PC-9 (cell line): ENCODE measurements at places on chromosomes 16 and 17. TPM values are rescaled to one million over a fixed set of nuclear protein-coding genes. Genes with fewer than 3 reads are reported as not detected.

The PIK3R6 gene
- not detected in 2 replicates for total RNA-seq

The SCO1 gene
- 39.6 and 59.6 TPM in 2 replicates for total RNA-seq

GRCh38 chr17:75288770-75289114 is 491 bp downstream of the SLC25A19 start:
- peaks cover 4% of the 10 kb centered on the region for H3K4me1 ChIP-seq
- H3K36me3 ChIP-seq, result no peaks in the 10 kb centered on the region
- no peaks in the 10 kb centered on the region for H3K27me3 ChIP-seq
- H3K27ac ChIP-seq, result peak overlapping the region; percentile 17; the same call in 1 of the 2 replicates
- peak overlapping the region; percentile 65 for H3K4me3 ChIP-seq

The SLC16A11 gene
- not detected in 2 replicates for total RNA-seq

DNA sequence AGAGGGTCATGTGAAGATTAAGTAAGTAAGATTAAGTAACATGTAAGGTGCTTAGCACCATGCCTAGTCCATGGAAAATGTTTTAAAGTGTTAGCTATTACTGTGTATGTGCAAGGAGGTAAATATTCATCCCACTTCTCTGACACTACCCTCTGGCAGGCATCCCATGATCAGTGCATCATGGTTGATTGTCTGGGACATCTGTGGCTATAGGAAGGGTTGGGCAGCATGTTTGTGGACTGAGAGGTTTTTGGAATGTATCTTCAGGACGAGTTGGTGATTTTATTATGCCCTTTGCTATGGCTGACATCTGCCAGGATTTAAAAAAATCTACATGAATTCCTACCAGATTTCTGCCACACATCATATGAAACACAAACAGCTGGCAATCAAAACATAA is 6.5 kb upstream of the TAOK1 start:
- H3K4me3 ChIP-seq, result no peak overlapping the region
- H3K27ac ChIP-seq, result no peak overlapping the region
- DNase-seq, result no peak
- no peaks in the 10 kb centered on the region for H3K27me3 ChIP-seq
- H3K36me3 ChIP-seq, result no peaks in the 10 kb centered on the region
- H3K4me1 ChIP-seq, result peaks cover 20% of the 10 kb centered on the region

The CD300A gene
- not detected in 2 replicates for total RNA-seq

GRCh38 chr17:19672009-19672750 is 23.6 kb downstream of the ALDH3A2 start:
- DNase-seq, result no peak
- H3K4me3 ChIP-seq, result no peak overlapping the region
- H3K27me3 ChIP-seq, result no peaks in the 10 kb centered on the region
- 0 out of 2 replicates have a peak overlapping the region, but pooled peaks have one; percentile 10 for H3K27ac ChIP-seq
- 0 out of 2 replicates have a peak, but pooled peaks cover 18% of the 10 kb centered on the region for H3K4me1 ChIP-seq
- peaks cover 66% of the 10 kb centered on the region for H3K36me3 ChIP-seq

The SLC2A4 gene
- 1.5 and 1.6 TPM in 2 replicates for total RNA-seq

The DRC7 gene
- total RNA-seq, result 0.85 and 1.7 TPM in 2 replicates

DNA sequence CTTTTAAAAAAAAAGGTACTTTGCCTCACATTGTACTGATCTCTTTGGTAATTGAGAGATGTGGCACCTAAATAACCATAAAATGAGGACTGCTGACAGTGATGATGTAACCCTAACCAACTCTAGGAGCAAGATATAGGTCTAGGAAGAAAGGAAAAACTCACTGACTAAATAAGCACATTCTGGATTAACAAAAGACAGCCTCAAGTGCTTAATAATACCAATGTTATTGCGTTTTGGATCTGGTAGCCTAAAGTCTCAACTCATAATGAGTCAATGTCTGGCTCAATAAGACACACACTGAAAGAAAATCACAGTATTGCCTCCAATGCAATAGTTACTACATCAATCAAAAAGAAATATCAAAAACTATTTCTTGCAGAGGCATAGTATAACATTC is 3.0 kb downstream of the ERN1 start:
- peaks cover 9% of the 10 kb centered on the region; the same call in 1 of the 2 replicates for H3K36me3 ChIP-seq
- no peak for DNase-seq
- no peaks in the 10 kb centered on the region for H3K27me3 ChIP-seq
- 0 out of 2 replicates have a peak overlapping the region, but pooled peaks have one; percentile 9 for H3K27ac ChIP-seq

- no peak for DNase-seq
- no peak overlapping the region for H3K4me3 ChIP-seq
- H3K36me3 ChIP-seq, result 0 out of 2 replicates have a peak, but pooled peaks cover 5% of the 10 kb centered on the region
- peak overlapping the region; percentile 70 for H3K27ac ChIP-seq
- H3K27me3 ChIP-seq, result no peaks in the 10 kb centered on the region
Observed at GRCh38 chr16:57192720-57193486, 6.8 kb downstream of the RSPRY1 start.

The KRTAP1-1 gene
- not detected in 2 replicates for total RNA-seq

- no peak for DNase-seq
- no peaks in the 10 kb centered on the region for H3K27me3 ChIP-seq
- peaks cover 9% of the 10 kb centered on the region for H3K4me1 ChIP-seq
- peak within 1 kb of the TSS; percentile 50 for H3K4me3 ChIP-seq
- no peaks in the 10 kb centered on the region for H3K36me3 ChIP-seq
Observed at GRCh38 chr17:7558544-7559319, at the start of gene TNFSF13. Gene TNFSF13 (plus strand): TSS chr17:7558750. CDS start chr17:7559040, 290 bp downstream.

DNA sequence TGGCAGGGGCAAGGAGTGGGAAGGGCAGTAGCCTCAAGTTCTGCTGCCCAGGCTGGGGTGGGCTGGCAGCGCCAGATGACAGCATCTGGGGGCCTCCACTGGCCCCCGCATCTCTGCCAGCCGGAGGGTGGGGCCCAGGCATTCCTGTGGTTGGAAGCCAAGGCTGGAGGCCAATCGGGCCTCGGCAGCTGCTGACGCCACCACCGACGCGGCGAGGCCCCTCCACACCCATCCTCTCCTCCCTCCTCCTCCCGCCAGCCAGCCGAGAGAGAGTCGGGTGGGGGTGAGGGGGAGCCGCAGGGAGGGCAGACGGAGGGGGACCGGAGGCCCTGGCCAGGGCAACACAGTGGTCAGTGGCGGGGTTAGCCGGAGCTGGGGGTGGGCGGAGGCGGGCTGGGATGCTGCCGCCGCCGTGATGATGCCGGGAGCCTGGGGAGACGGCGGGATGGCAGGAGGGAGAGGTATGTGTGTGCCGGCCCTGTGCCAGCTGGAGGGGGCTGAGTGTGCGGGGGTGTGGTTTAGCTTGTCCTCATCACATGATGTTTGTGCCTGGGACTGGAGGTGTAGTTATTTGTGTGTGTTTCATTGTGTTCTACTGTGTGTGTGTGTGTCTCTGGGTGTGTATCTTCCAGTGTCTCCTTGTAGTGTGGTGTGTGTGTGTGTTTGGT is 36.6 kb downstream of the ARHGAP23 start:
- no peak overlapping the region for H3K27ac ChIP-seq
- no peak for DNase-seq
- H3K27me3 ChIP-seq, result no peaks in the 10 kb centered on the region
- H3K4me1 ChIP-seq, result no peaks in the 10 kb centered on the region; the same call in 1 of the 2 replicates
- H3K4me3 ChIP-seq, result no peak overlapping the region
- no peaks in the 10 kb centered on the region; the same call in 1 of the 2 replicates for H3K36me3 ChIP-seq

GRCh38 chr17:30965686-30966085 is 5.2 kb upstream of the RNF135 start:
- no peak overlapping the region for H3K4me3 ChIP-seq
- no peak for DNase-seq
- no peaks in the 10 kb centered on the region for H3K36me3 ChIP-seq

DNA sequence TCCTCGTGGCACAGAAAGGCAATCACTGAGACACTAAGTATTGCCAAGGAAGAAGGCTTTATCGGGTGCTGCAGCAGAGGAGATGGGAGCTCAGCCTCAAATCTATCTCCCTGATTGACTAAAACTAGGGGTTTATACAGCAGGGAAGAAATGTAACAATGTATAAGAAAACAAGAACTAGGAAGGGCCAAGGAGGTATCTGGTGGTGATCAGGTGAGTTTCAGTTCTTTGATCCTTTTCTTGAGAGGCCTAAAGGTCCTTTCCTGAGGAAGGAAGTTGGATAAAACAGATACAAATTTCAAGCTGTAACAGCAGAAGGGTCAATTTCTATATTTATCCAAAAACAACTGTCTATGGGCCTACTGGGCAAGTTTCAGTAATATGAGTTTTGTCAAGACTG is 212.4 kb downstream of the COPRS start:
- DNase-seq, result no peak
- H3K4me1 ChIP-seq, result no peaks in the 10 kb centered on the region
- H3K27me3 ChIP-seq, result no peaks in the 10 kb centered on the region
- no peak overlapping the region for H3K4me3 ChIP-seq

The ARL17A gene
- 26.1 and 41.9 TPM in 2 replicates for total RNA-seq

GRCh38 chr16:72645538-72645937 is 402.4 kb downstream of the ZFHX3 start:
- H3K36me3 ChIP-seq, result no peaks in the 10 kb centered on the region
- H3K4me3 ChIP-seq, result no peak overlapping the region
- no peak overlapping the region for H3K27ac ChIP-seq
- H3K27me3 ChIP-seq, result no peaks in the 10 kb centered on the region
- no peak for DNase-seq

DNA sequence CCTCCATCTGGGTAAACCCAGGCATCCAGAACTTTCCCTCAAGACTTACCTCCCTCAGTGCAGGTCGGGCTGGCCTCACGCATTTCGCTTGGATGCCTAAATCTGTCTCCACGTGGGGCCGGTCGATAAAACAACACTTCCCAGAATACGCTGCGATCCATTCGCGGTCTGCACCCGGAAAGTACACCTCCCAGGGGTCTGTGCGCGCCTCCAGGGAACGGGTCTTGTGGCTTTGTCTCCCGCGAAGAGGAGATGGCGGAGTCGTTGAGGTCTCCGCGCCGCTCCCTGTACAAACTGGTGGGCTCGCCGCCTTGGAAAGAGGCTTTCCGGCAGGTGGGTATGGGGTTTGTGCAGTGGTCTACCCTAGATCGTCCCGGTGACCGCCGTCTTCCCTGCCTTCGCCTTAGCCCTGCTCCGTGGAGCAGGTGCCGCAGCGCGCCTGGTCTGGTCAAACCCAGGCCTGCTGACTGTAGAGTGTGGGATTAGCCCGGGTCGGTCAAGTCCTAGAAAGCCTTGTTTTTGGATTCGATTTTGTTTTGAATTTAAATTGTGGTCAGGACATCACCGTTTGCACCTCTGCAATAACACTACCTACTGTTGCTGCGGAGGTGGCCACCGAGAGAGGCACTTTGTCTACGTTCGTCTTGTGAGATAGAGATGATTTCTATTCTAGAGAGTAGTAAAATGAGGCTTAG is at the start of gene RPAIN:
Gene RPAIN, plus strand, starts transcription at position 224 of the 695 bp plus-strand sequence. Its CDS starts 29 bp downstream, at position 253.
- no peaks in the 10 kb centered on the region for H3K27me3 ChIP-seq
- H3K4me1 ChIP-seq, result peaks cover 47% of the 10 kb centered on the region
- H3K4me3 ChIP-seq, result peak within 1 kb of the TSS; percentile 98

The ABCC6 gene
- total RNA-seq, result 1.7 and 2.8 TPM in 2 replicates

GRCh38 chr17:3027786-3028532 is 35.4 kb downstream of the OR1D5 start:
- no peak for DNase-seq
- no peak overlapping the region for H3K4me3 ChIP-seq
- H3K27ac ChIP-seq, result no peak overlapping the region

DNA sequence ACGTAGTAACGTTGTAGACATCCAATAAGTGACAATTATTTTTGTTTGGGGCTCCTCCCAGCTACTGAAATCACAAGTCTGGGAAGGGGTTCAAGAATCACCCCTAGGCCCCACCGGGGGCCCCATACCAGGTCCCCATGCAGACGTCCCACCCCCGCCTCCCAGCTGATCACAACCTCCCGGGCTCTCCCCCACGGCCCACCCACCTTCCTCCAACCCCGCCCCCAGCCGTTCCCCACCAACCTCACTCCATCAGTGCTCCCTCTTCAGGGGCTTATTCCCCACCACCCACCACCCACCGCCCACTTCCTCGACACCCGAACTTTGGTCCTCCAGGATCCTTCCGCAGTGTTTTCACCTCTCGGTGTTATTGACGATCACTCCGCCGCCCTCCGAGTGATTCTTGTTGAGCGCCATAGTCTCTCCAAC is 240 bp downstream of the WBP2 start:
- H3K4me3 ChIP-seq, result peak overlapping the region; percentile 74
- peak overlapping the region; percentile 79 for H3K27ac ChIP-seq
- peaks cover 23% of the 10 kb centered on the region for H3K4me1 ChIP-seq
- no peak for DNase-seq
- H3K36me3 ChIP-seq, result peaks cover 11% of the 10 kb centered on the region

GRCh38 chr16:31273676-31274075 is 13.9 kb downstream of the ITGAM start:
- H3K4me3 ChIP-seq, result no peak overlapping the region
- no peak for DNase-seq
- no peak overlapping the region for H3K27ac ChIP-seq
- no peaks in the 10 kb centered on the region for H3K36me3 ChIP-seq

The KRT25 gene
- not detected in 2 replicates for total RNA-seq

DNA sequence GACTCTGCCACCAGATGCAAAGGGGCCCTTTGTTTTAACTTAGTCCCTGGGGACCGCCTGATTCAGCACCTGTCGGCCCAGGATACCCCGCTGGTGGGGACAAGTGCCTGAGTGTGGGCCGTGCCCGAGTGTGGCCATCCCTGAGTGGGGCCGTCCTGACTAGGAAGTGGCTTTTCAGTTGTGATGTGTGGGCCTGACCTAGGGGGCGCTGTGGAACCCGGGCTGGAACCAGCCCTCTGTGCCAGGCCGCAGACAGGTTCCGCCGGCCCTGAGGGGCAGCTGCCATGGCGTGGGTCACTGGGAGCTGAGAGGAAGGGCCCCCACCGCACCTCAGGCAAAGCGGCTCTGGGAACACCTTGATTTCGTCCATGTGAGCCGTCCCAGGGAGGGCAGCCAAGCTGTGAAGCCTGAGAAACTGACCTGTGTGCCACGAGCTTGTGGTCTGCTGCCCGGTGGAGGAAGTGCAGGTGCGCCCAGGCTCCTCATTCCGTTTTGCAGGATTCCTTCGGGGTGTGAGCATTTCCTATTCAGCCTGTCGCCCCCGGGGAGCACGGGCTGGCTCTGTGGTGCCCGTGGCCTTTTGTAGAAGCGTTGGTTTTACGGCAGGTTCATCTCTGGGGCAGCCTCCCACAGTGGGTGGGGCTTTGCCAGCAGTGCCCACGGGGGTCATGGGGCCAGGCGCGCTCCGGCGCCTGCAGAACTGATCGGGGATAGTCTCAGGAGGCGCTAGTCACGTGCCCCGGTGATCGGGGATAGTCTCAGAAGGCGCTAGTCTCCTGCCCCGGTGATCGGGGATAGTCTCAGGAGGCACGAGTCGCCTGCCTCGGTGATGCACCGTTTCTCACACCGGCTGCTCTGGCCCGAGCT is 5.3 kb downstream of the RPL13 start:
- peak; percentile 79 for DNase-seq
- H3K36me3 ChIP-seq, result peaks cover 33% of the 10 kb centered on the region
- peak overlapping the region; percentile 70 for H3K27ac ChIP-seq

The ABCC11 gene
- total RNA-seq, result 0.83 and 1.9 TPM in 2 replicates

GRCh38 chr17:17198281-17198680 is 7.9 kb downstream of the PLD6 start:
- no peak for DNase-seq
- no peak overlapping the region for H3K4me3 ChIP-seq
- peaks cover 5% of the 10 kb centered on the region; the same call in 1 of the 2 replicates for H3K36me3 ChIP-seq
- no peak overlapping the region for H3K27ac ChIP-seq
- no peaks in the 10 kb centered on the region for H3K4me1 ChIP-seq
- H3K27me3 ChIP-seq, result no peaks in the 10 kb centered on the region
